ENCODE measurements at places on chromosomes 7 and 10.

DNA sequence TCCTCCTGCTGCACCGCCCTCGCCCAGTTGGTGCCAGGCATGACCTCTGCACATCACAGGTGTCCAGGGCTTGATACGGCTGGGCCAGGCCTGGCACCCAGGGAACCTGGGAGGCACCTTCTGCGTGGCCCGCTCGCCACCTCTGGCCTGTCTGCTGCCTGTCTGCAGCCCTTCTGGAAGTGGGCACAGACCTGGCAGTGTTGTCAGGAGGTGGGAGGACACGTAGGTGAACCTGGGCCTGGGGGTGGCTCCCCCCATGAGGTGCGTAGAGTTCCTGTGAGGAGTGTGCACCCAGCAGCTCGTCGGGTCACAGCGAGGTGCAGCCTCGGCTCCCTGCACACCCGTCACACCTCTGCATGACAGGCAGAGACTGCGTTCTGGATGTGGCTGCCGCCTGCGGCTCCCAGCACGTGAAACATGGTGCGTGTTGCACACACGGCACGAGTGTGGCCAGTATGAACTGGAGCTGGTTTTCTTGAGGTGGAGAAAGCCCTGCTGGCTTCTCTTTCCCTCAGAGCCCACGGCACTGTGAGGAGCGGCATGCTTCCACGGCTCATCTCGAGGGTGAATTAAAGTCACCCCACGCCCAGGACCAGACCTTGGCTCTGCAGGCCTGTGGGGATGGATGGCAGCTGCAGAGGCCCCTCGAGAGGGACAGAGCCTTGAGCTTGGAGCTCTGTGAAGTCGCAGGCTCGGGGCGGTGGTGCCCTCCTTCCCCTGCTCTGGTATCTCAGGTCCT lies 24.8 kb downstream of the INPP5A start:
- no peak for DNase-seq

DNA sequence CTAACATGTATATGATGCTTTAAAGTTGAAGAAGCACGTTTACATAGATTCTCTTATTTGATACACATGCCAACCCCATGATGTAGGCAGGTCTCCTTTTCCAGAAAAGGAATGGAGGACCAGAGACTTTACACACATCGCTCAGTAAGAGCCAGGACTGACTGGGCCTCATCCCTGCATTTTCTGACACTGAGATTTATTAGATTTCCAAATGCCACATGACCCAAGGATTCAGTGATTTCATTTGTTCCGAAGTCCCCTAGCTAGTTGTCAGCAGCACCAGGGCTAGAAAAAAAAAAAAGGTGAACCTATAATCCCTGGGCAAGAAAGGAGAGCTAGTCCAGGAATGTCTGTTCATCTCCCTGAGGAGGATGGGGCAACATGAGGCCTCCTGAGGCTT lies 143.3 kb upstream of the AGK start:
- DNase-seq: no peak

DNA sequence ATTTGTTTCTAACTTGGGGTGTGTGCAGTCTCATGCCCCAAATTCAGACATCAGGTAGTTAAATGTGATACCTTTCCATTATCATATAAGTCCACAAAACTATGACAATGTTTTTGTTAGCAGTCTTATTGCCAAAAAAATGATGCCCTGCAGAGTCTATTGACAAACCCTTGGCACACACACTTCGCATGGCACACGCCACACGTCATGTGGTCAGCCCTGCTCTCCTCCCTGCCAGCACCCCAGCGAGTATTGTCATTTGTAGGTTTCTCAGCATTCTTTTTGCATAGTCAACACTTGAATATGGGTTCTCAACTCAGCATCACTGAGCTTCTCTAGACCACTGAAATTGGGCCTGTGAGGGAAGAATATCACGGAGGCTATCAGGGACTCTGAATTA lies 356.0 kb downstream of the INHBA start:
- DNase-seq: no peak

- DNase-seq: no peak
Observed at GRCh38 chr7:80210400-80210799, 75.8 kb downstream of the GNAI1 start.

GRCh38 chr7:148584154-148584827 lies 6.3 kb upstream of the C7orf33 start:
- DNase-seq: no peak

DNA sequence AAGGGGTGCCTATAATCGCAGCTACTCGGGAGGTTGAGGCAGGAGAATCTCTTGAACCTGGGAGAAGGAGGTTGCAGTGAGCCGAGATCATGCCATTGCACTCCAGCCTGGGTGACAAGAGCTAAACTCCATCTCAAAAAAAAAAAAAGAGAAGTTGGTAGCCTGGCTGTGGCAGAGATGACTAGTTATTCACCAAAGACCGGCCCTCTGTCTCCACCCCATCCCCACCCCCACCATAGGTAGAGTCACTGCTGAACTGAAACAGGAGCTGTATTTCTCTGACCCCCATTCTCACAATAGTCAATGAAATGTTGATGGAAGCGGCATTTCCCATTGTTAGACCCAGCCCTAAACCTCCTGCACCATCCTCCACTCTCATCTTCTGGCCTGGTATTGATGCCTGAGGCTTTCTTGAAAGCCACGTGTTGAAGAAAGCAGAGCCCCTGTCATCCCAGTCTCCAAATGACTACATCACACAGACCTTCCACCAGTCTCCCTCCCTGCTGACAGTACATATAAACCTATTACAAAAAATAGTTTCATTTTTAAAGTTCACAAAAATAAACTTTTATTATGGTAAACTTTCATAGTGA lies 9.4 kb upstream of the PIK3CG start:
- no peak for DNase-seq

GRCh38 chr10:120345186-120345585 lies 111.8 kb upstream of the PLPP4 start:
- no peak for DNase-seq

DNA sequence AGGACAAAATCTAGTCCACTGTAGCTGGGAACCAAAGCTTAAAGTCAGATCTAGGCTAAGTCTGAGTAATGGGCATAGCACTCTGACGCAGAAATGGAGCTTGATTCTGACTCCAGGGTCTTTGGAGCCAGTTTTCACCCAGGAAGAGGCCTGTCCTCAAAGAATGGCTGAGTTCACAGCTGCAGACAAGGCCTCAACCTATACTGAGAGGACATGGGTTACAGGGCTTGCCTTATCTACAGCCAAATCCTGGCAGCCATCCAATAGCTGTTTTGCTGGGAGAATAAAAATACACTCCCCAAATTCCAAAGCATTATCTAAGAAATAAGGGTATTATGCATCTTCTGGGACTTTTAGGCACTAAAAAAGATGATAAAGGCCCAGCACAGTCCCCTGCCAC lies 154.8 kb downstream of the RAPGEF5 start:
- no peak for DNase-seq

- no peak for DNase-seq
Observed at GRCh38 chr10:27779462-27780015, 33.9 kb upstream of the MKX start.

DNA sequence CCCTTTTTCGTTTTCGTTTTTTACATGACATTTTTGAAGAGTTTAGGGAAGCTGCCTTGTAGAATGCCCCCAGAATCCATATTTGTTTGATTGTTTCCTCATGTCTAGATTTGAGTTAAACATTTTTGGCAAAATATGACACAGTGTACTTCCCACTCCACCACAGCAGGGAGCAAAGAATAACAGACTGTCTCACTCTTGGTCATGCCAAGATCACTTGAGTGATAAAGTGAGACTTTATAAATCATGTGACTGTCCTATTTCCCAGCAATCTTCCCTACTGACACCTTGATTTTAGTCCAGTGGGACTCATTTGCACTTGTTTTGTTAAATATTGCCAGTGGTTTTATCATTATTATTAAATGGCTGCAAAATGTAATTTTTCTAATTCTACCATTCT lies 44.4 kb upstream of the USP6NL start:
- DNase-seq: no peak

GRCh38 chr10:63166742-63167258 lies 33.7 kb downstream of the NRBF2 start:
- no peak for DNase-seq

GRCh38 chr10:80196950-80197315 lies 8.4 kb downstream of the ANXA11 start:
- no peak for DNase-seq

DNA sequence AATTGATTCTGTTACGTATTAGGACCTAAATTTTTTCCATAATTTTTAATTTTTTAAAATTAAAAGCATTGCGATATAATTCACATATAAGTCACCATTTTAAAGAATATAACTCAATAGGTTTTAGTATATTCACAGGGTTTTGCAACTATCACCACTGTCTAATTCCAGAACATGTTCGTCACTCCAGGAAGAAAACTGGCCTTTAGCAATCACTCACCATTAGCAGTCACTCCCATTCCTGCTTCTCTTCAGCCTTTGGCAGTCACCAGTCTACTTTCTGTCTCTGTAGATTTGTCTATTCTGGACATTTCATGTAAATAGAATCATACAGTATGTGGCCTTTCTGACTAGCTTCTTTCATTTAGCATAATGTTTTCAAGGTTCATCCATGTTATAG lies 176.5 kb downstream of the EXOC4 start:
- DNase-seq: no peak

- no peak for DNase-seq
Observed at GRCh38 chr10:78843495-78843894, 225.3 kb upstream of the ZMIZ1 start.

DNA sequence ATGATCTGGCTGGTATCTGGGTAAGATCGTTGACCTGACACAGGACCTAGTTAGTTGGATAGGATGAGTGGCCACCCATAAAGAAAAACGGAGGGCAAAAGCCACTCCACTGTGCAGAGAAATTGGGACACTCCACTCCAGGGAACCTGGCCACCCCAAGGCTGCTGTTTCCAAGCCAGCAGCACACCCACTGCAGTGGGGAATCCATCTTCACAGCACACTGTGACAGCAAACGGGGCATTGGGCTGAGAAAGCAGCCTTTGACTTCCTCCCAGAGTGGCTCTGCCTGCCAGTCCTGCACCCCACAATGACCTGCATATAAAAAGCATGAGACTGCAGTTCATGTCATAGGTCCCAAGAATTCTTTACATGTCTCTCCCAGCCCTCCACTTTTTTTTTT lies 52.9 kb downstream of the MTPN start:
- no peak for DNase-seq

DNA sequence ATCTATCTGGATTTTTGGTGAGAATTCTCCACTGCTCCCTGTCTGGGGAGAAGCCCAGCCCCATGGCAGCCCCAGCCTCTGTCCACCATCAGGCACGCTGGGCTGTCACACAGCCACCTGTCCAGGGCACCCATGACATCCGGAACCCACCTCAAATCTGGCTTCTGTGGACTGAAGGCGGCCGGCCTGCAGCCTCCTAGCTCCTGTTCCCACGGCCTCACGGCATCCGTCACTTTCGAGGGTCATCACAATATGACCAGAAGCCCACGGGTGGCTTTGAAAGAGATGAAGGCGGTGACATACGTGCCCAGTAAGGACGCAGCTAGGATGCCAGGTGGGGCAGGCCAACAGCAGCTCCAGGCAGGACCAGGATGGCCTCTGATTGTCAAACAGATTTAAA lies 140.9 kb downstream of the PTPRN2 start:
- no peak for DNase-seq

DNA sequence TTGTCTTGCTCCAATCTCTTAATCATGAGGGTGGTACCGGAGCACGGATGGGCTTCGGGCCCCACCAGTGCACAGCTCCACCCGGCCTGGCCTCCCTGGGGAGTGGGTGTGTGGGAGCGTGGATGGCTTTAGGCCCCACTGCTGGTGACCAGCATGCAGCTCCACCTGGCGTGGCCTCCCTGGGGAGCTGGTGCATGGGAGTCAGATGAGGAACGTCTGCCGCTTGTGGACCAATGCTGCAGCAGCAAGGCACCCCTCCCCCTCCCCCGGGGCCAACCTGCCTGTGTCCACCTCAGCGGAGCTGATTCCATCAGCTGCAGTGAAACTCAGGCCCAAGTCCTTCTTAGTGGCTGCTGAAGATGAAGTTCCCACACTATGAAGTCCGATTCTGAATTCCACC lies 511.4 kb downstream of the PTPRN2 start:
- DNase-seq: no peak

- DNase-seq: no peak
Observed at GRCh38 chr7:124764051-124764846, 1.3 kb downstream of the GPR37 start.

DNA sequence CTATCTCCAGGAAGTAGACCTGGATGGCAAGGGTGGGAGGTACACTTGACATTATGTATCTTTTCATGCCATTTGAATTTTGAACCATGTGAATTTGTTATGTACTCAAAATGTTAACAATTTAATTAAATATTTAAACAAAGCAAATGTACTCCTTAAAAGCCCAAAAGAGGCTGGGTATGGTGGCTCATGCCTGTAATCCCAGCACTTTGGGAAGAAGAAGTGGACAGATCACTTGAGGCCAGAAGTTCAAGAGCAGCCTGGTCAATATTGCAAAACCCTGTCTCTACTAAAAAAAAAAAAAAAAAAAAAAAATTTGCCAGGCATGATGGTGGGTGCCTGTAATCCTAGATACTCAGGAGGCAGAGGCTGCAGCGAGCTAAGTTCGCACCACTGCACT lies 136.9 kb upstream of the ASAH2 start:
- DNase-seq: no peak

DNA sequence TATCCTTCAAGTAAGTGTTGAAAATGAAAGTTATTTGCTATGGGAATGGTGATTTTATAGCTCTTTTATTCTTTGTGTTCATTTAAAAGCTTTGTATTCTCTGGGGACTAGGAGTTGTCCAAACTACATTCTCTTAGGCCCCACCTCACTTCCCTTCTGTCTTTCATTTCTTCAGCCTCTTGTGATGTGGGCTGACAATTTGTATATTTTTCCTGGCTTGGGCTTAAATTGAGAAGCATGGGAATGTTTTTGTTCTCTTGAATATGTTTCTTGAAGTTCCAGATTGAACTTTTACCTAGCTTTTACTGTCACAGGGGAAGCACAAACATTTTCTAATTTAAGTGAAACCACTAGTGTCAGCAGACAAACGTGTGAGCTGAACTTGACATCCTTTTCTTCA lies 27.9 kb downstream of the BBS9 start:
- DNase-seq: no peak

DNA sequence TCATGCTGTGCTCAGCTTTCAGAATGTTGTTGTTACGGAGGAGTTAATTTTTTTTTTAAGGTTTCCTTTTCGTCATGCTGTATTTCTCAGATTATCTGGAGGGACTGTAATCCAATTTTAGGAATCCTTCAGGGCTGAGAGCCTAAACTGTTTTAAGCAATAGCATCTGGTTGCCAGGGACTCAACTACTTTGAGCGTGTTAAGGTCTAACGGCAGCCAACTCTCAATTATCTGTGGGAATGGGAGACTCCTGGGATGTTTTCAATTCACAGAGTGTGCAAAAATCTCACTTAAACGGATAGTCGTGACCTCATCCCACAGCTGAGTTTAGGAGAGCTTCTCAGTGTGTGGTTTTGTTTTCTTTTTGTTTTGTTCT lies 291.7 kb downstream of the AUTS2 start:
- no peak for DNase-seq

- DNase-seq: no peak
Observed at GRCh38 chr7:149814494-149814893, 23.7 kb upstream of the ZNF862 start.

- no peak for DNase-seq
Observed at GRCh38 chr7:34061149-34061548, 155.8 kb downstream of the BMPER start.
